ENCODE measurements at places on chromosomes 7 and 10.

GRCh38 chr7:83908526-83908925 lies 259.6 kb upstream of the SEMA3E start:
- DNase-seq: no peak
- no peaks in the 10 kb centered on the region for H3K36me3 ChIP-seq
- H3K27me3 ChIP-seq: no peaks in the 10 kb centered on the region
- H3K4me1 ChIP-seq: no peaks in the 10 kb centered on the region

DNA sequence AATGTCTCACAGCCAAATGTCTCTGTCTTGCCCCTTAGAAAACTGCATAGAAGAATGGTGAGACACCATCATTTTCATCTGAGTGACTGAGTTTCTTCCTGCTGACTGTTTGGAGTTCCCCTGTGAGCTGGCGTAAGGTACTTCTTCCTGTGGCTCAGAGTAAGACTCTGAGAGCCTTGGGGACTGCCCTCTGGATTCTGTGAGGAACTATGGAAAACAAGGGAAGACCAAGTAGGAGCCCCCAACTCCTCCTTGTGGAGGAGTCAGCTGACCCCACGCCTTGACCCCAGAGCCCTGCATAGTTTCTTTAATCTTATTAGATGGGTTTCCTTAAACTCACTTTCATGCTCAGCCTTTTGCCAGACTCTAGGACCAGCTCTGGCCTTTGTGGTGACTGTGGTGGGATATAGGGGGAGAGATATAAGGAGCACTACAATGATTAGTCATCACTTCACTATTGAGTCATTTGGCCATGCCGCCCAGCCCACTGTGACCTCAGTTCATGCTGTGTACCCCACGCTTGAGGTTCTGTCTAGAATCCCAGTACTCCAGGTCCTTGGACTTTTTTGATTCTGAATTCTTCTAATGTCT lies 51.8 kb upstream of the FAM133B start:
- no peak overlapping the region for H3K27ac ChIP-seq
- H3K36me3 ChIP-seq: no peaks in the 10 kb centered on the region
- H3K27me3 ChIP-seq: no peaks in the 10 kb centered on the region
- DNase-seq: no peak
- H3K4me1 ChIP-seq: peaks cover 3% of the 10 kb centered on the region
- H3K4me3 ChIP-seq: no peak overlapping the region

DNA sequence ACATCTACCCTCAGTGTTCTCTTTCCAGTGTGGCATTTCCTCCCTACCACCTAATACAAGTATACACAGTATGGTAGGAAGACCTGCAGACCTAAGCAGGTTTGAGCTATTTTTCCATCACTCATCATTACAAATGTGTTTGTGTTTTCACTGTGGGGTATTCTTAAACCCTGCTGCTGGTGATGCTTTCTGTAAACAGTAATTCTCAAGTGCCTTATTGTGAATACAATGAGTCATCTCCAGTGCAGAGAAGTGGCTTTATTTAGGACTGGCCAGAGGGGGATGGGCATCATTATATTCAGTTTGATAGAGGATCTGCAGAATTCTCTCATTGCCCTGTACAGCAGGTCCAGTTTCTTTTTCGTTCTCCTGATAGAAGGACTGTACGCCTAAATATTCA lies 63.7 kb downstream of the GRM8 start:
- no peaks in the 10 kb centered on the region for H3K27me3 ChIP-seq
- no peaks in the 10 kb centered on the region for H3K36me3 ChIP-seq
- no peak overlapping the region for H3K27ac ChIP-seq
- no peaks in the 10 kb centered on the region for H3K4me1 ChIP-seq
- H3K4me3 ChIP-seq: no peak overlapping the region

- no peak for DNase-seq
- no peaks in the 10 kb centered on the region for H3K27me3 ChIP-seq
Observed at GRCh38 chr10:124517461-124517860, 55.8 kb downstream of the LHPP start.

GRCh38 chr10:122435212-122435827 lies 19.1 kb upstream of the ARMS2 start:
- H3K4me3 ChIP-seq: no peak overlapping the region
- no peaks in the 10 kb centered on the region for H3K36me3 ChIP-seq
- no peak overlapping the region for H3K27ac ChIP-seq
- no peaks in the 10 kb centered on the region for H3K4me1 ChIP-seq
- DNase-seq: peak; percentile 64

DNA sequence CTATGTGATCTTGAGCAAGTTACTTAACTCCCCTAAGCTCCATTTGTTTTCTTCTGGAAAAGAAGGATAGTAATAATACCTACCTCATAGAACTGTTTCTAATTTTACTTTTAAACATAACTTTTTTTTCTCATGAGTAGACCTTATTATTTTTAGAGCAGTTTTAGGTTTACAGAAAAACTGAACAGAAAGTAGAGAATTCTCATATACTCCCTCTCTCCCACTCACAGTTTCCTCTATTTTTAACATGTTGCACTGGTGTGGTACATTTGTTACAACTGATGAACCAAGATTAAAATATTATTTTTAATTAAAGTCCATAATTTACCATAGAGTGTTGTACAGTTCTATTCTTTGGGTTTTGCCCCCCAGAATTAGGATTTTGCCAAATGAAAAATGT lies 221.3 kb upstream of the CSTF2T start:
- H3K36me3 ChIP-seq: no peaks in the 10 kb centered on the region

DNA sequence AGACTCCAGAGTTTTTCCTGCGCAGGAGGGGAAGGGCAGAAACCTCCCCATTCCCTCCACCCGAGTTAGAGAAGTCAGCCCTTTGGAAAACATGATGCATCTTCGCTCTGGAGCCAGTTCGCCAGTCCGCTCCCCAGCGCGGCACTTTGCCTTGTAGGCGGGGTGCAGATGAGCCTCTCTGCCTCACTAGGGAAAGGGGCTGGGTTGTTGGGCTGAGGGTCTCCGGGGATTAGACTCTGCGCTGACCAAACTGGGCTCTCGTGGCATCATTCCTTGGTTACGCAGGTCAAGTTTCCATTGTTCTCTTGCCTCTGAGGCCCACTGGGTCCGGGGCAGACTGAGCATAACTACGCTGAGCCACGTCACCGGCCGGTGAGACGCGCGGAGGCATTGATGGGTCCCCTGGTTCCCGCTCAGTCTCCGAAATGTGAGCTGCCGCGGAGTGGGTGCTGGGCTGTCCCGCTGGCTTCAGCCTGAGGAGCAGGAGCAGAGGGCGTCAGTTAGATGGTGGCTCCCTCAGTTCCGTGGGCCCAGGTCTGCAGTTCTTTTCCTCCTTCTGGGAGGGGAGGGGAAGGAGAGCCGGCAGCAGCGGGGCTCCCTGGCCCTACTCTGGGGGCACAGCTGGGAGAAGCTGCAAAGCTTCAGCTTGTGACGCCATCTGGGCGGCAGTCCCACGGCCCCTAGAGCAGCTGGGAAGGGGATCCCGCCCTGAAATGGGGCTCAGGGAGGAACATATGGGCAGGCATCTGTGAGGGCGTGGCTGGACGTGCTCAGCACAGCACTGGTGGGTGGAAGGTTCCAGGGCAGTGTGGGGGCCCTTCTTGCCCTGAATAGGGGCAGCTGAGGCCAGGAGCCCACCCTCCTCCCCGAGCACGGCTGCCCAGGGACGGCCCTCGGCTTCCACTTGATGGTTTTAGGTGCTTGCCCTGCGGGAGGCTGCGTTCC lies 121.3 kb upstream of the BTBD16 start:
- no peak overlapping the region for H3K27ac ChIP-seq
- no peak for DNase-seq
- H3K4me3 ChIP-seq: no peak overlapping the region

GRCh38 chr7:150324373-150324961 lies 1.1 kb upstream of the ACTR3C start:
- peak overlapping the region; percentile 87 for H3K4me3 ChIP-seq
- DNase-seq: peak; percentile 42
- peak overlapping the region; percentile 91 for H3K27ac ChIP-seq
- H3K27me3 ChIP-seq: no peaks in the 10 kb centered on the region
- peaks cover 34% of the 10 kb centered on the region for H3K36me3 ChIP-seq

DNA sequence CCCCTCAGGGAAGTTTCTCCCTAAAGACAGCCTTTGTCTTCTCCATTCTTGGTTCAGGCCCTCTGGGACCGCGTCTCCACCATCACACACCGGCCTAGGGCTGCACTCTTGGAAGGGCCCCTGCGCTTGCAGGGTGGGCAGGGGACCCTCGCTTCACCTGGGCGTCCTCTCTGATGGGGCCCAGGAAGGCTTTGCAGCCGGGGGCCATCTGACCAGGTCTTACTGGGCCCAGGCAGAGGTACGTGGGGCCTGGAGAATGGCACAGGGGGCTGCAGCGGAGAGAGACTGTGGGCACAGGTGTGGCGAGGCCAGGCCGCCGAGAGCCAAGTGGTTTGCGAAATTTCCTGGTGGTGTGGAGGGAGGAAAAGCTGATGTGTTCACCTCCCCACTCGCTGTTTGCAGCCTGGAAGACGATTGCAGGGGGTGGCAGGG lies 44.4 kb downstream of the ALOX5 start:
- no peaks in the 10 kb centered on the region for H3K27me3 ChIP-seq
- H3K4me1 ChIP-seq: peaks cover 5% of the 10 kb centered on the region
- DNase-seq: no peak
- no peak overlapping the region for H3K27ac ChIP-seq

- H3K36me3 ChIP-seq: no peaks in the 10 kb centered on the region
- no peak overlapping the region for H3K4me3 ChIP-seq
- no peak overlapping the region for H3K27ac ChIP-seq
Observed at GRCh38 chr7:29871787-29872398, 65.6 kb downstream of the WIPF3 start.

- H3K4me3 ChIP-seq: no peak overlapping the region
- H3K27ac ChIP-seq: no peak overlapping the region
- no peaks in the 10 kb centered on the region for H3K27me3 ChIP-seq
- peaks cover 14% of the 10 kb centered on the region for H3K4me1 ChIP-seq
- DNase-seq: no peak
Observed at GRCh38 chr7:30898411-30898810, 13.2 kb upstream of the AQP1 start.

GRCh38 chr7:1611708-1612241 lies 41.9 kb upstream of the PSMG3 start:
- H3K36me3 ChIP-seq: no peaks in the 10 kb centered on the region
- no peak for DNase-seq
- peaks cover 9% of the 10 kb centered on the region for H3K27me3 ChIP-seq
- no peak overlapping the region for H3K27ac ChIP-seq

DNA sequence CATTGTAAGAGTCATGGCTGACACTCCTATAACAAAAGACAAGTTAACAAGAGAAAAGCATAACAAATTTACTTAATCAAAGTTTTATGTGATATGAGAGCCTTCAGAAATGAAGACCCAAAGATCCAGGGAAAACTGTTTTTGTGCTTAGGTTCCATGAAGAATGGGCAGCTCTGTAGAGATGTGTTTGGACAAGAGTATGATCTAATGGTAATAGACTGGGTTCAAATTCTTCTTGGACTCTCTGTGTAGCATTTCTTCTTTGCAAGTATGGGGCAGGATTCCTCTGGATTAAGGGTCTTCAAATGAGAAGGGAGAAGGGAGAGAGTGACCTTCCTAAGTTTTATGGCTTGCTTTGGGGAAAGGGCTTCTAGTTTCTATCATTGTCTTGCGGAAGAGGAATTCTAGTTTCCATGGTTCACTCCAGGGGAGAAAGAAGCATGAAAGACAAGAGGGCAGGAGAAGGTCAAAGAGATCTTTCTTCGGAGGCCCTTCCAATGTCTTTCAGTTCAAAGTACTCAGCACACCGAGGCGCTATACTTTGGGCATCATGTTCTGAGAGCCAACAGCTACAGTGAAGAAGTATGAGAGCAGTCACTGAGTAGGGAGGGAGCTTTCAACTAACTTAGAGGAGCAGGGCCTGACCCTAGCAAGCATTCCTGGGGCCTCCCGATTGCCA lies 15.4 kb downstream of the IFIT3 start:
- no peak overlapping the region for H3K4me3 ChIP-seq
- no peaks in the 10 kb centered on the region for H3K36me3 ChIP-seq
- no peaks in the 10 kb centered on the region for H3K27me3 ChIP-seq
- peaks cover 35% of the 10 kb centered on the region for H3K4me1 ChIP-seq
- no peak for DNase-seq

DNA sequence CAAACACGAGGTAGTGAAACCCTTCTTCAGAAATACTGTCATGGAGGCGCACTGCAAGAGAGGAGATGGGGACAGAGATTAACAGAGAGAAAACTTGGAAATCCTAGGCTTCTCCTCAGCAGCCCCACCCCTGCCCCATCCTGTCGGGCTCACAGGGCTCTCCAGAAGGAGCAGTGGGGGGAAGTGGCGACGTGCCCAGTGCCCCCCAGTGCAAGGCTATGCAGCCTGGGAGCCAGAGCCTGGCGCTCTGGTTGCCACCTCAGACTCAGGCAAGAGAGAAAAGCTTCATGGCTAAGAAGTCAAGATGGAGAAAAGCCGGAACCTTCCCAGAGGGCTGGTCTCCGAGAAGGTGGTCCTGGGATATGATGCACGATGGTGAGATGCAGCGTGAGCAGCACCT lies 21.2 kb downstream of the CAMK2G start:
- H3K36me3 ChIP-seq: peaks cover 12% of the 10 kb centered on the region
- no peak for DNase-seq
- H3K4me1 ChIP-seq: peaks cover 6% of the 10 kb centered on the region
- H3K4me3 ChIP-seq: no peak overlapping the region
- H3K27ac ChIP-seq: no peak overlapping the region
- H3K27me3 ChIP-seq: no peaks in the 10 kb centered on the region

DNA sequence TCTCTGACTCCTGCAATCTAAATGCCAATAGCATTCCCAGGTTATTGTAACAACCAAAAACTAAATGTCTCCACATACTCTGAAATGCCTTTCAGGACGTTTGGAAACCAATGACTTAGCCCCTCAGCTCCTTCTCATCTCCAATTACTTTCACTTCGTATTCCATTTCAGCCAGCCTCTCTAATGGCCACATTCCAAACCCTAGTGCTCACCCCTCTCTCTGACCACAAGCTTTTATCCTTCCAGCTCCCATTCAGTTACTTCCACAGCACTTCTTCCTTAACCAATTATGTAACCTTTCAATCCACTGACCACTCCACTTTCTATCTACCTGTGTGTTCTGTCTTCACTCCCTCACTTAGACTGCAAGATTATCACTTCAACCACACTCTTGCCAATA lies 4.3 kb downstream of the NOC3L start:
- no peak overlapping the region for H3K27ac ChIP-seq
- no peak for DNase-seq
- H3K4me1 ChIP-seq: peaks cover 11% of the 10 kb centered on the region
- H3K4me3 ChIP-seq: no peak overlapping the region

GRCh38 chr10:71831646-71832552 lies 19.2 kb downstream of the PSAP start:
- no peak for DNase-seq
- H3K27me3 ChIP-seq: no peaks in the 10 kb centered on the region
- H3K4me1 ChIP-seq: peaks cover 16% of the 10 kb centered on the region
- H3K27ac ChIP-seq: no peak overlapping the region
- H3K4me3 ChIP-seq: no peak overlapping the region
- H3K36me3 ChIP-seq: peaks cover 51% of the 10 kb centered on the region

GRCh38 chr7:130868139-130868538 lies 134.1 kb upstream of the KLF14 start:
- H3K4me1 ChIP-seq: no peaks in the 10 kb centered on the region
- peaks cover 83% of the 10 kb centered on the region for H3K36me3 ChIP-seq
- no peak overlapping the region for H3K4me3 ChIP-seq
- DNase-seq: no peak
- no peaks in the 10 kb centered on the region for H3K27me3 ChIP-seq
- no peak overlapping the region for H3K27ac ChIP-seq

- H3K4me3 ChIP-seq: no peak overlapping the region
- no peaks in the 10 kb centered on the region for H3K4me1 ChIP-seq
- peaks cover 5% of the 10 kb centered on the region for H3K27me3 ChIP-seq
- H3K27ac ChIP-seq: no peak overlapping the region
- no peaks in the 10 kb centered on the region for H3K36me3 ChIP-seq
Observed at GRCh38 chr7:87129848-87130247, 22.4 kb upstream of the DMTF1 start.

Data from A673 (cell line).